ENCODE measurements at places on chromosomes 3 and 15.
A peak's percentile ranks its signal among the peaks of the same experiment; 100 is the strongest.

- DNase-seq, result no peak
Measured at GRCh38 chr3:141380987-141381386, 12.7 kb downstream of the ZBTB38 start.

GRCh38 chr3:170614214-170614966 is 28.5 kb upstream of the SLC7A14 start:
- DNase-seq, result peak; percentile 74

GRCh38 chr15:57165992-57166391 is 210.3 kb upstream of the CGNL1 start:
- DNase-seq, result no peak

- DNase-seq, result no peak
Measured at GRCh38 chr15:45637141-45637540, 2.3 kb downstream of the SQOR start.

- DNase-seq, result no peak
Measured at GRCh38 chr3:160394009-160394392, 5.0 kb downstream of the IFT80 start.

DNA sequence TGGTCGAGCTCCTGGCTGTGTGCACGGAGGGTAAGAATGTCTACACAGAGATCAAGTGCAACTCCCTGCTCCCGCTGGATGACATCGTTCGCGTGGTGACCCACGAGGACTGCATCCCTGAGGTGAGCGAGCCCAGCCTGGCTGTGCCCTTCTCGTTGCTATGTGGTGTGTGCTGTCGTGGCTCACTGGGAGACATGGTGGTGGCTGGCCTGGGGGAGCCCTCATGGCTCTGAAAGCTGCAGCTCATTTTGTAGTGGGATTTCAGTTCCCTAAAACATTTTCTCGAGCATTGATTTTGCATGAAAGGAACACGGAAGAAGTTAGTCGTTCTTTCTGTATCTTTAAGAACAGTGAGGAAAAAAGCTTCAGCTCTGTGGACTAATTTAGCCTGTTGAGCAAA is 200.5 kb downstream of the ITPR1 start:
- no peak for DNase-seq

DNA sequence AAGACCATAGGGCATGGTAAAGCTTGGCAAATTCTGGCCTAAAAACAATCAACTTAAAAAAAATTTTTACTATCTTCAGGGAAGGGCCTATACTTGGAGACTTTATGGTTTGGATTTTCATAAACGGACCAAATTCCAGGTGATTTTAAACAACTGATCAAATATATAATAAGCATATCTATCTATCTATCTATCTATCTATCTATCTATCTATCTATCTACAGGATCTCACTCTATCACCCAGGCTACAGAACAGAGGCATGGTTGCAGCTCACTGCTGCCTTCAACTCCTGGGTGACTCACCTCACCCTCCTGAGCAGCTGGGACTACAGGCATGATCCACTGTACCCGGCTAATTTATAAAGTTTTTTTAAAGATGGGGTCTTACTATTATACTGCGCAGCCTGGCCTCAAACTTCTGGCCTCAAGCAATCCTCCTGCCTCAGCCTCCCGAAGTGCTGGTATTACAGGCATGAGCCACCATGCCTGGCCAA is 6.7 kb downstream of the SPPL2A start:
- DNase-seq, result no peak

- DNase-seq, result no peak
Measured at GRCh38 chr15:35679186-35679585, 133.2 kb upstream of the DPH6 start.

DNA sequence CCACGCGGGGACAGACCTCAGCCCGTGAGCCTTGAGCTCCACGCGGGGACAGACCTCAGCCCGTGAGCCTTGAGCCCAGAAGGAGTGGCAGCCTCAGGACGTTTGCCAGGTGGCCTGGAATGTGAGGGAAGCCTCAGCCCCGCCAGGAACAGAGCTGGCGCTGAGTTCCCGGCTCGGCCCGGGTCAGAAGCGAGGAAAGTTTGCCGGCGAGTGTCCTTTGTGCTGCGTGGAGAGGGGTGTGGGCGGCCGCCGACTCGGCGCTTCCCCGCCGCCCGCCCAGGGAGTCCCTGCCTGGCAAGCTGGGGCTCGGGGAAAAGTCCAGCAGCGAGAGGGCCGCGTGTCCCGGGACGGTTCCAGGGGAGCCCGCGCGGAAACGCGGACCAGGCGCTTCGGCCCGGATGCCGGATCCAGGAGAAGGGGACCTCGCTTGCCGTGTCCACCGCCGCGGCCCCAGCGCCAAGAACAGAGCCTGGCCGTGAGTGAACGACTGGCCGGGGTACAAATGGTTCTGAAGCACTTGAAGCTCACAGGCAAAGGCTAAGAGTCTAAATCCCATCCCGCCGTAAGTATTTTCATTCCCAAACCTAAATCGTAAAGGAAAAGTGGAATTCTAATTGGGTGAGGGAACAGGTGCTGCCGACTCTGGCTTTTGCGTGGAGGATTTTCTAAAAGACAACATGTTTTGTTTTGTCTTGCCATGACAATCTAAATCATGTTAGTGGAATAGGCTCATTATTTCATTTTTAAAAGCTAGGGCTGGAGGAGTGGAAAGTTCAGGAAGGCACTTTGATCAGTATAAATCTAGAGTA is 1.7 kb downstream of the LRRN1 start:
- DNase-seq, result no peak

GRCh38 chr3:114451561-114452018 is 157.8 kb downstream of the TIGIT start:
- no peak for DNase-seq

GRCh38 chr3:194565597-194566190 is 67.5 kb downstream of the TMEM44 start:
- DNase-seq, result peak; percentile 78

Measured in fibroblast of skin of left biceps (primary cell).